AG09319 (cell line): ENCODE measurements at places on chromosomes 7 and 10.

DNA sequence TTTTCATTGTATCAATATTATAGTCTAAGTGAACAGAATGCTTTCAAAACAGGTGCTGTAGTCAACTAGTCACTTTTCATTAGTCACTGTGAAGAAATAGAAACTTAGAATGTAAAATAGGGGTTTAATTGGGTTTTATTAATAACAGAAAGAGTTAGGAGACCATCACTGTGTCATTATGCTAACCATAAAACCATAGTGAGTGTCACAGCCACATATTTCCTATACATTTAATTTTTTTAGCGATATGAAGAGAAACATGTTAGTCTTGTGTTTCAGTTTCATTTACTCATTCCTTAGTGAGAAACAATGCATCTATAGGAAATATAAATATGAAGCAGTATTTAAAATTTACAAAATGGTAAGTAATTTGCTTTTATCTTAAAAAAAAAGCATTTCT is 22.2 kb downstream of the SPAG6 start:
- DNase-seq = no peak

GRCh38 chr10:70494536-70494935 is 16.0 kb downstream of the PALD1 start:
- no peak for DNase-seq

DNA sequence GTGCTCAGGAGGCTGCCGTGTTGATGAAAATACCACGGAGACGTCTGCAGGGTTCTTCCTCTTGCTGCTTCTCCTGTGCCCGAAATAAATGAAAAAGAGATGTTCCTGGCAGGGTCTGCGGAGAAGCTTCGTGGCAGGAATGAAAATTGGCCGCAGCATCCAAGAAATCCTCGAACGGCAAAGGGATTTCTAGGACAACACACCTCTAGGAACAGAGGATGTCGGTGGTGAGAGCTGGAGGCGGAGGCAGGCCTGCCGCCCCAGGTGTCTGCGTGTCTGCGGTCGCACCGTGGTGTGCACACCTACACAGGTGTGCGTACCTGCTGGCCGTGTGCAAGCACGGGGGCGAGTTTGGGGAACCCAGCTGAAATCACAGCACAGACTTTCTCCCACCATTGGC is 43.4 kb downstream of the TMEM130 start:
- DNase-seq = no peak

DNA sequence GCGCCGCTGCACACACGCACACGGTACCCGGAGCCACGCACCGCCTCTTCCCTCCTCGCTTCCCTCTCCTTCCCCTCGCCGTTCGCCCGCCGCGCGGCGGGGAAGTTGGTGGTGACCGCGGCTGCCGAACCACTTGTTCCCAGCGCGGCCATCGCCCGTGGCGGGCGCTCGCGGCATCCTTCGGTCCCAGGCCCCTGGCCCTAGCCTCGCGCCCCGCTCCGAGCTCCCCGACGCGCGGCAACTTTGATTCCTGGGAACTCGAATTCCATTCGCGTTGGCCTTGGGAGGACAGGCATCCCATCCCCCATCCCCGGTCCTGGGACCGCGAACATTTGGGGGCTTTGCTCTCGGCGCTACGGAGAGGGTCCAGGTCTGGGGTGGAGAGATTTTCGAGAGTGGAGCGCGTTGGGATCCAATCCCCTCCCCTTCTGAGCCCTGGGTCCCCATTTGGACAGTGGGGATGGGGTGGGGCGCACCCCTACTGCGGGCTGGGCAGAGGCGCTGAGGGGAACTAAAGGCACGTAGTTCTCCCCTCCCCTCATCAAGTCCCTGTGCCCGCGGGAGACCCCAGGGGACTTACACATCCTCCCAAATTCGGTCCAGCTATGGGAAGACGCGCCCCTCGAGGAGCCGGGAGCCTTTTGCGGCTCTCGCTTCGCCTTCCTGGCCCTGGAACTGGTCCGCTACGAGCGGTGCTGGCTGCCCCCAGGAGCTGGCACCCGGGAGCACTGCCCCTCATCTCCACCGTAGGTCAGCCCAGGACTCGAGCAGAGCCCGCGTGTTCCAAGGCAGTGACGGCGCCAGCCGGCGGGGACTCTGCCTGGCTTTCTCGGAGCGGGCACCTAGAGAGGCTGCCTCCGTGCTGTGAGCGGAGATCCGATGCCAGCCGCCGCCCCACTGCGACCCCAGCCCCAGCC is 834 bp downstream of the CDH23 start:
- DNase-seq = no peak

DNA sequence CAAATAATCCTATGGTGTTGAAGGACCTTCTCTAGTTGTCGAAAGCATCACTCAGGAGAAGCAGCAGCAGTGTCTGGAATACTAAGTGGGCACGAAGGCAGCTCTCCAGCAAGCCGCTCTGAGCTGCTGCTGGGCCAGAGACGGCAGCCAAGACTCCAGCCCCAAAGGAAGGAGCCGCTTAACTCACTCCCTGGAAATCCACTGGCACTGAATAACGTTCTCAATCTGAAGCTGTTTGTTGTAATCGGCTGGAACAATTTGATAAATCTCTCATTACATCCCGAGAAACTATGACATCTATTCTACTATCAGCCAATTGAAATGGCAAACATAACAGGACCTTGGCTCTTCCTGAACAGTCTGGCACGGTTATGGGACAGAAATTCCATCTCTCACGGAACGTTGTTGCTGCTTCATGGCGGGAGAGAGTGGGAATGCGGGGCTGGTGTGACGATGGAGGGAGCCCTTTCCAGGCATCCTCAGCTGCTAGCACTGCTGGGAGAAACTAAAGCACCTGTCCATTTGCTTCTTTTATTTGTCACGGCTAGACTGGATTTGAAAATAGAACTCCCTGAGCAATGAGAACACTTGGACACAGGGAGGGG is 331.5 kb upstream of the RNF32 start:
- no peak for DNase-seq

DNA sequence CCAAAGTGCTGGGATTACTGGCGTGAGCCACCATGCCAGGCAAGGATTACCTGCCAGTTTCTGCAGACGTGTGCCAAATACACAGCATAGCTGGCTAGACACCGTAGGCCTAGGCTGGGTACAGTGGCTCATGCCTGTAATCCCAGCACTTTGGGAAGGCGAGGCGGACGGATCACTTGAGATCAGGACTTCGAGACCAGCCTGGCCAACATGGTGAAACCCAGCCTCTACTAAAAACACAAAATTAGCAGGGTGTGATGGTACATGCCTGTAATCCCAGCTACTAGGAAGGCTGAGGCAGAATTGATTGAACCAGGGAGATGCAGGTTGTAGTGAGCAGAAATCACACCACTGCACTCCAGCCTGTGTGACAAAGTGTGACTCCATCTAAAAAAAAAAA is 868 bp downstream of the RFC2 start:
- no peak for DNase-seq

- no peak for DNase-seq
These were observed 32.6 kb upstream of the PDK4 start for GRCh38 chr7:95628831-95629439.

GRCh38 chr10:30869566-30869965 is 162.1 kb downstream of the ZNF438 start:
- DNase-seq = no peak

DNA sequence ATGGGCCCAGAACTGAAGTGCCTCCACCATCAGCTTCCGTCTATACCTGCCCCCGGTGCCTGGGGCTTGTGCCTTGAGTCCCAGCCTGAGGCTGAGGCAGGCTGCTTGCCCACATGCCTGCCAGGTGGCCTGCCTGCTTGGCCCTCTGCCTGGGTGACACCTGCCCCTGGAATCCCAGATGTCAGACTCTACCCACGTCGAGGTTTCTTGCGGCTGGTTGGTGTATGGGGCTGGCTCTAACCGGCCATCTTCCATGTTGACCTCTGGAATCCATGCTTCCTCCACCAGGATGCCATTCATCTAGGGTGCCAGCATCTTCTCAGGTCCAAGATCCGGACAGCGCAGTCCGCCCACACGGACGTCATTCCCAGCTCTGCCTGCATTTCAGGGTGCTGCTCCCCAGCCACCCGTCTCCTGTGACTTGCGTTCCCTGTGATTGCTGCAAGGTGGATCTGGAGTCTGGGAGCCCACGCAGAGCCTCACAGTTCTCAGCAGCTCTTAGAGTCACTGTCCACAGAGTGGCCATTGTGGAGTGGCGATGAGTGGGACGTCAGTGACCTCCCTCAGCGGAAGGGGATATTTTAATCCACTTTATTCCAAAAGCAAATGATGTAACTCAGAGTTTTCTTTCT is 298.1 kb downstream of the TCERG1L start:
- no peak for DNase-seq

DNA sequence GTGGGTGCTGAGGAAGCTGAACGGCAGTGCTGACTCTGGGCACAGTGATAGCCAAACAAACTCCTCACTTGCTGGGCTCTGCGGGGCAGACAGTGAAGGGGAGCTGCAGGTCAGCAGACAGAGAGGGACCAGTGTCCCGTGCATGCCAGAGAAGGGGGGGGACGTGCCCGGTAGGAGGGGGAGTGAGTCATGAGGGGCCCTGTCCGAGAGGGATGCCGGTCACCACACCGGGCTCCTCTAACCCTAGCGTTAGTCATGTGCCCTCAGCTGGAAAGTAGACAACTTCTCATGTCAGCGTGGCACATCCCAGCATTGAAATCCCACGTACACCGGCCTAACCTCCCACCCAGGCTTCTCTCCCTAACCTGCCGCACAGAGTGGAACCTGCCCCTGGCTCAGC is 117.1 kb upstream of the DPP6 start:
- DNase-seq = no peak
